MCF 10A (cell line): ENCODE measurements at places on chromosomes 4 and X.
A peak's percentile ranks its signal among the peaks of the same experiment; 100 is the strongest.

GRCh38 chr4:89871211-89871610 is 23.4 kb upstream of the MMRN1 start:
- DNase-seq = no peak

DNA sequence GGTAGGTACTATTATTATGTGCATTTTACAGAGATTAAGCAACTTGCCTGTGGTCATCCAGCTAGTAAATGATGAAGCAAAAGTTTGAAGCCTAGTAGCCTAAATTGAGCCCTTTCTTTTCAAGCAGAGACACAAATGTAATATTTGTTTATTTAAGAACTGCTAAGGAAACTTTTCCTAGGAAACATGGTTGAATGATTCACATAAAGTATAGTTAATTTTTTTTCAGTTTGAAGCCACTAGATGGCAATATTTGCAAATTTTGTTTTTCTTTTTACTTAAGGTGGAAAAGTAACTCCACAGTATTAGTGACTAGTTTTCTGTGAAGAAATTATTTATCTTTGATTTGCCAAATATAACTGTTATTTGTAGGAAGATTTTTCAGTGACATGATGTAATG is 52.8 kb upstream of the ANKRD17 start:
- peak; percentile 26 for DNase-seq

- DNase-seq = no peak
Measured at GRCh38 chr4:80008351-80008750, 64.7 kb downstream of the ANTXR2 start.

DNA sequence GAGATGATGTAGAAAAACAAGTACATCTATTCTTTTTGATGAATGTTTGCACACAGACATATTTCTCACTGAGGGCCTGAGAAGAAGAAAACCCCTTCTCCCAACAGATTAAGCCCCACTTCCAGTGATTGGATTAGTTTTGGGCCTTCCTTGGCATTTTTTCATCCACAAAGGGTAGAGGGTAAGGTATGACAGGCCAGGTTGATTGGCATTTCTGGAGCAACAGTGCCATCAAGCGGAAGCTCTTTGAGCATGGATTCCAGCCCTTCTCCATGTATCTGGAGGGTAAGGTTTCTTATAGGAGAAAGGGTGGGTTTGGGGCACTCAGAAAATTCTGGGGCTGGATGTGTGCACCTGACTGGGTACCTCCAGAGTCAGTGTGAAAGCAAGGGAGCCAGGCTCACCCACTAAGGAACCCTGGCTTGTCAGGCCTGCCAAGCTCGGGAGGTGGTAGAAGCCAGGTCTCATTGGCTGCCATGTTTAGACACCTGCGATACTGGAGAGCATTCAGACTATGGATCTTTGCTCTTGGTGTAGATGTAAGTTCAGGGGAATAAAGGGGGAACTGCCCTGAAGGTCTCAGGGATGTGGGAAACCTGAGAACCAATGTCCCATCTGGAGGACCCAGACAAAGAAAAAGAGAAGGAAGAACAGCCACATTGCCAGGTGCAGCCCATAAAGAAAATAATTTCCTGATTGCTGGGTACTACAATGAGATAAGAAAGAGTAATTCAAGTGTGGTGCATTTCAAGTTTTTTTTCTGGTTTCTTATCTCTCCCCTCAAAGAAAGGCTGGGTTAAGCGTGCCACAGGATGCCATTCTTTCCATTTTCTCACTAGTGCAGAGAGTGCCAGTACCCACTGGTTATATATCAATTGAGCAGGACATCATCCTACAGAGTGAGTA is 222.3 kb upstream of the AGTR2 start:
- DNase-seq = peak; percentile 56

- DNase-seq = no peak
Measured at GRCh38 chr4:86543560-86544309, 50.4 kb upstream of the PTPN13 start.

GRCh38 chr4:147981305-147981704 is 249.4 kb downstream of the ARHGAP10 start:
- DNase-seq = no peak

- no peak for DNase-seq
Measured at GRCh38 chrX:23334848-23335599, at the start of gene PTCHD1. TSS of gene PTCHD1 (plus strand) at chrX:23334849. CDS start at chrX:23334876, 27 bp downstream.

GRCh38 chr4:38190717-38191178 is 230.6 kb downstream of the PTTG2 start:
- DNase-seq = peak; percentile 50

DNA sequence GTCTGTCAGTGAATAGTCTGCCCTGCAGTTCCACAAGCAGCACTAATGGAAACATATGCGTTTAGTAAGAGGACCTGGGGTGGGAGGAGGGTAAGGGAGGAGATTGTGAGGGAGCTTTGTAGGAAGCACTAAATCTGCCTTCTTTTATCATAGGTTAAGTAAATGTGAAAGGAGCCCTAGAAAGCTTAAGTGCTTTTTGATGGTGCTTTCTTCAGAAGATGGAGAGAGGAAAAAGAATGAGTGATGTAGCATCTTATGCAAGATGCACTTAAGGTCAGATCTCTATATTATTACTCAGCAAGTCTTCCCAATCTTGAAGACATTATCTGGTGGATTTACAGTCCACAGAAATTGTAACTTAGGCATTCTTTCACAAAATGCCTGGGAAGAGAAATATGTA is 322.7 kb downstream of the PDHA2 start:
- no peak for DNase-seq

- DNase-seq = peak; percentile 78
Measured at GRCh38 chrX:15686818-15687685, 22.4 kb upstream of the CLTRN start.

GRCh38 chrX:130174045-130174704 is 2.4 kb downstream of the RAB33A start:
- peak; percentile 54 for DNase-seq

DNA sequence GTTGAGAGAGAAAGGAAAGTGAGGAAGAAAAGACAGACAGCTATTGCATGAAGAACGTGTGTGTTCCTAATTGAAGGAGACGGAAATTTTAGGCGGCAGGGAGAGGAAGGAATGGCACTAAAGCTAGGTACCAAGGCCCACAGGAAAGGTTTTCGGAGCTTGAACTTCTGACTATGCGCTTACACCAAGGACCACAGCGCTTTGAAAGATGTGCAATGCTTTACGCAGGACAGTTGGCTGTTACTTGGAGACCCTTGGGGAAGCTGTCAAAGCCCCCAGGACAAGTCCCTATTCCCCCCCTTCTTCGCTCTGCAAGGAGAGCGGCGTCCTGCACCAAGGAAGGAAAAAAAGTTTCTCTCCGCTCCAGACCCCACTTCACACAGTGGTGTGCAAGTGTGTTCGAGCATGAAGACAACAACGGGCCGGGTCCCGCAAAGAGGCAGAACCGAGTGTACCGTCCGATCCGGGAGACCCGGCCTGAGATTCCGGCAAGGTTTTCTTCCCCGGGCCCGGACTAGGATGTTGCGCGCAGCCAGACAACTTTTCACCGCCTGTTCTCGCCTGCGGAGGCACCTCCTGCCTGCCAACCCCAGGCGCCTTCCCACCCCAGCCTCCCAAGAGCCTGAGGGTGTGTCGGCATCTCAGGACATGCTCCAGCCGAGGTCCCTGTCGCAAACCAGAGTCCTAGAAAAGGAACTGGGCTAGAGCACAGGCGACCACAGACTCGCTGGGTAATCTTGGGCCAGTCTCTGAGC is 896 bp downstream of the KDR start:
- no peak for DNase-seq

- no peak for DNase-seq
Measured at GRCh38 chr4:39029752-39030694, 2.2 kb downstream of the TMEM156 start.

DNA sequence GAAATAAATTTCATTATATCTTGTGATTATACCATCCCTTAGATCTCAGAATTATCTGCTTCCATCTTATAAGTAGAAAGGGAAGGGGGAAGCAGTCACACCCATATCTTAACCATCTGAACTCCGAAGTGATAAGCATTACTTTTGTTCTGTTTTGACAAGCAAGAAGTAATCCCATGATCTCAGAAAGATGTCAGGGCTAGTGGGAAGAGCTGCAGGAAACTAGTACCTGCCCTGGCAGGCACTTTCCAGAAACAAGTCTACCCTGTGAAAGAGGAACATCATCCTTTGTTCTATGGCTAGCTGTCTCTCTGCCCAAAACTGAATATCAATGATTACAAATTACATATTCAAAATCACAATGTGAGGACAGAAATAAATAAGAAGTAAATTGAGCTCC is 244.4 kb downstream of the SPOCK3 start:
- no peak for DNase-seq

GRCh38 chr4:139050446-139050845 is 34.9 kb downstream of the NOCT start:
- no peak for DNase-seq

GRCh38 chr4:127632420-127633403 is at the start of gene INTU:
TSS of gene INTU (plus strand) at chr4:127632957. CDS start at chr4:127633035, 78 bp downstream.
- DNase-seq = peak; percentile 97

- no peak for DNase-seq
Measured at GRCh38 chrX:148905400-148905799, 405.0 kb downstream of the AFF2 start.

- DNase-seq = no peak
Measured at GRCh38 chr4:26826721-26827120, 33.9 kb upstream of the STIM2 start.

DNA sequence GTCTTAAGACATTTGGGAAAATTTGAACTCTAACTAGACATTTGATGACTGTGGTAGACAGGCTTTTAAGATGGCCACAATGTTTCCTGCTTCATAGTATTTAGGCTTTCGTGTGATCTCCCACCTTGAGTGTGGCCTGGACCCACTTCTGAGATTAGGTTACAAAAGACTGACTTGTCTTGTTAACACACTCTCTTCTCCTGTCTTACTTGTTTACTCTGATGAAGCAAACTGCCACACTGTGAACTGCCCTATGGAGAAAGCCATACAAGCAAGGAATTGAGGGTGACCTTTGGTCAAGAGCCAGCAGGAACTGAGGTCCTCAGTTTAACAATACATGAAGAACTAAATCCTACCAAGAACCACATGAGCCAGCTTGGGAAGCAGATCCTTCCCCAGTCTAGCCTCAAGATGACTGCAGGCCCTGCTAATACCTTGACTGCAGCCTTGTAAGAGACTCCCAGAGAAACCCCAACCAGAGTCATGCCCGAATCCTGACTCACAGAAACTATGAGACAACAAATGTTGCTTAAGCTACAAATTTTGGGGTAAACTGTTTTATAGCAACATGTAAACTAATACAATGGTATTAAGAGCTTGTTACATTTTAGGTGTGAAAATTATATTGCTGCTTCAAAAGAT is 20.3 kb downstream of the UBA6 start:
- DNase-seq = peak; percentile 41

DNA sequence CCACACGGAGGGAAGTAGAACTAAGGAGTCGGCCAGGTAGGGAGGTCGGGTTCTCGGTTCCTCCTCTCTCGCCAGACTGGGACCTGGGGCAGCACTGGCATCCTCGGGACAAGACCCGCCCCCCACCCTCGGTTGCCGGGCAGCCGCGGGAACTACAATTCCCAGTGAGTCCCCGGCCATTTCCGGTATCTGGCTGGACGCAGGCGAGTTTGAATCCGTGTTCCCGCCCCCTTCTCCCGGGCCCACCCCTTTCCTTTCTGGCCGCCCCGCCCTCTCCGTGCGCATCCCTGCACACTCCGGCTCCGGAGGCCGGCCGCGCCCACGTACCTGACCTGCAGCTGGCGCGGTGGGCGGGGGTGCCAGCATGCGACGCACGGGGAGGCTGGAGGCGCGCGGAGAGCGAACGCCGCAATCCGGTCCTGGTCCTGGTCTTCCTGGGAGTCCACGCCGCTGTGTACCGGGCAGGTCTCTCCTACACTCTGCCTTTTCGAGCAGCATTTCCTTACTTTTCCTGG is 10.2 kb upstream of the DLG3 start:
- peak; percentile 83 for DNase-seq

DNA sequence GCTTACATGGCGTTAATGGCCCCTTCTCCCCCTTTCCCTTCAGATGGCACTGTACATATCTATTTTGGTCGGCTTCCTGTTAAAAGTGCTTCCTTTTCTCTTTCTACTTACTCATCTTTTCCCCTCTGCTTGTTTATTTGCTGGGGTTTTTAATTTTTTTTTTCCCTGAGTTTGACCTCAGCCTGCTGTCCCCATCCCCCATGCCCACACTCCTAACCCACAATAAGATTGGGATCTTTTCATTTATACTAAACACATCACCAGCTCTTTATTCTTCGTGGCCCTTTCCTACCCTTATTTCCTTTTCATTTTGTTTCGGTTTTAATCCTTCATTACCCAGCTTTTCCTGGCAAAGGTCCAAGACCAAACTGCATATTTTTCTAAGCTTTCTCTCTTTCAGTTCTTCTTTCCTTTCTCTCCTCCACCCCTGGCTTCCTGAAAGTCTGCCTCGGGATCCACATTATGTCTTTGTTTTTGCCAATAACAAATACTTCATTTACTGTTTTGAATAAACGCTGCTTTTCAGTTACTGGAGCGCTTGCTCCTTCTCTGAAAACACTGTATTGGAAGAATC is 152.0 kb upstream of the USP9X start:
- DNase-seq = no peak

DNA sequence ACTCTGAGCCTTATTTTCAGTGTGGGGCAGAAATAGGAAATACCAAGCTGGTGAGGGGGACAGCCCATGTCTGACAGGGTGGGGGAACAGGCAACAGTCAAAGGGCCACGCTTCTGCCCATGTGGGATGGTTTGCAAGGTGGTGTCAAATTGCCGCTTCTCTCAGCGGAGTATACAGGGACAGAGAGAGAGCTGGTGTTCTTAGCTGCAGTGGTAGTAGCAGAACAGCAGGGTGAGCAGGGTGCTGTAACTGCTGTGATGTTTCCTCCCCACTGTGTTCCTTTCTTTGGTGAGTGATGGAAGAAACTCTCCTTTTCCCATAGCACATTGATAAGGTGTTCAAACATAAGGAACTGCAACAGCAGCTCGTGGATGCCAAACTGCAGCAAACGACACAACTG is 37.9 kb downstream of the RBBP7 start:
- no peak for DNase-seq

GRCh38 chrX:33252306-33252825 is 41.0 kb upstream of the DMD start:
- no peak for DNase-seq

DNA sequence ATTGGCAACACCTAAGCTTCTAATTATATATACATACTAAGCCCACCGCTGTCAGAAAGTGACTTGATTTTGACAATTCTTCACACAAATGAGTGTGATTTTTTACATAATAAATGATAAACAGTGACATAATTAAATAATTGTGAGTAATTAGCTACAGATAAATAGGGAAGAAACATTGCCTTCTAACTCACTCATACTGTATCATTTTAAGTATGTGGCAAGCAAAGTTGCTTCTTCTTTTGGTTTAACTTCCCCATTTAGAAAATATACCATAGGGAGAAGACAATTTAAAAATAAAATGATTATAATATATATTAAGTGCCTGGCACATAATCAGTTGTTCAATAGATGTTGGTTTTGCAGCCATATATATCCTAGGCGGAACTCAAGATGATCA is 644.2 kb downstream of the FSTL5 start:
- no peak for DNase-seq

DNA sequence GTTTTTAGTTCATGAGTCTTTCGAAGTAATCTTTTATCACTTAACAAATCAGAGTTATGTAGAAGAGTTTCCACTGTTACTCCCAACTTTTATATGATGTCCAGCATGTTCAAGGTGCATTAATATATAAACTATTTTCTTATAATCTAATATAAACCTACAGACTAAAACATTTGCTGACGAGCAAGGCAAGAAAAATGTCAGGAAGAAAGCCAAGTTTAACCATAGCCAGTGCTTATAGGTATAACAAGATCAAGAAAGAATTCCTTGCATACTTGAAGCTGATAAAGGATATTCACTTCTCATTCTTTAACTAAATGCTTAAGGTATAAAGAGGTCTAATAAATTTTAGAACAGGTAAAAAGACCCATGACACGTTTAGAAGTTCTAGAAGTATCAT is 167.7 kb downstream of the NPNT start:
- no peak for DNase-seq
